Suprapubic skin (tissue), 4 donors: ENCODE measurements at places on chromosomes 6 and 20.

- no peak for DNase-seq
Observed at GRCh38 chr6:121510568-121511177, 75.2 kb downstream of the GJA1 start.

DNA sequence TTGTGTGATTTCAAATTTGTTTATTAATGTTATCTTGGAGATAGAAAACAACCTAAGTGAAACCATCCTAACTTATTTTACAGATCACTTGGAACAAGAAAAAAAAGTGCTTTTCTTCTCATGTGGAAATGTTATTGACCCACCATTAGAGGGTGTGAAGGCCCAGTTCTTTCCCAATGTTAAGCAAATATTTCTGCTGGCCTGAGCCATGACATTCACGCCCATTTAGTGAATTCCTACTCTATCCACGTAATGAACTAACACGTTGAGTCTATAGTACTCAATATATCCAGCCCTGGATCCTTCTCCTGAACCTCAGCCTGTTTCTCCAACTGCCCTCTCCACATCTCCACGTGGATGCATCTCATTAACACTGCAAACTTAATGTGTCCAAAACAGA is 180.6 kb upstream of the ZFP64 start:
- DNase-seq, result no peak

DNA sequence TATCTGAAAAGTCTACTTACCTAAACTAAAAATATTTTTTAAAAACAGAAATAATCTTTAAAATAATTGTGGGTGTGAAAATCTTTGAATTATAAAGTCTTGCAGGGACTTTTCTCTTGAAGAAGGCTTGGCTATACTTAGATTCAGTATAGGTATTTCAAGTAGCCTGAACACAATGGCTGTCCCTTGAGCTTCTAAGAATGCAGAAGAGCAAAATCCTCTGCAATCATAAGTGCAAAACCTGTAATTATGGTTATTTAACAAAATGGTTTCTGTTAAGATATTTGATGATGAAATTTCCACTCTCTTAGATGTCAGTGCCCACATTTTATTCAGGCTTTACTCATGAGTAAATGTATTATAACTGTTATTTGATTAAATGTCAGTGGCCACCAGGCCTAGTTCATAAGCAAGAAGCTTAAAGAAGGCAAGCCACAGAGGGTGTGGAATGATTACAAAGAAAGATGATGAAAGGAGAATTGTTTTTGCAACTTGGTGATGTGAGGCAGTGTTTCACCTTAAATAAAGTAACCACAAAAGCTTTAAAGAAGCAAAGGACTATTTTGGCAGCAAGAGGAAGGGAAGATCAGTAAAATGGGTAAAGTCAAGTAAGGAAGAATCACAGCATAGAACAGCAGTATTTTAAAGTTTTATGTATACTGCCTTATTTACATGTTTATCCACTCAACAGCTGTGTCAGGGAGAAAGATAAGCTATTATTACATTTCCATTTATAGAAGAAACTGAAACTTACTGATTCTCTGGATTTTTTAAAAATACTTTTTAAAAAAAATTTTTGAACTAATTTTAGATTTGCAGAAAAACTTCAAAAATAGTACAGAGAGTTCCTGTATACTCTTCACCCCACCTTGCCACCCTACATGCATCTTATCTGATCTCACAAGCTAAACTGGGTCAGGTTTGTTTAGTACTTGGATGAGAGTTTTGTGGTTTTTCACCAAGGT is 351.2 kb upstream of the RUNX2 start:
- no peak for DNase-seq

GRCh38 chr20:18986146-18986830 is 172.7 kb downstream of the SCP2D1 start:
- DNase-seq, result no peak

- no peak for DNase-seq
Observed at GRCh38 chr6:33699739-33700138, 11.8 kb downstream of the UQCC2 start.

- DNase-seq, result no peak
Observed at GRCh38 chr6:101878554-101879276, 485.2 kb downstream of the GRIK2 start.

DNA sequence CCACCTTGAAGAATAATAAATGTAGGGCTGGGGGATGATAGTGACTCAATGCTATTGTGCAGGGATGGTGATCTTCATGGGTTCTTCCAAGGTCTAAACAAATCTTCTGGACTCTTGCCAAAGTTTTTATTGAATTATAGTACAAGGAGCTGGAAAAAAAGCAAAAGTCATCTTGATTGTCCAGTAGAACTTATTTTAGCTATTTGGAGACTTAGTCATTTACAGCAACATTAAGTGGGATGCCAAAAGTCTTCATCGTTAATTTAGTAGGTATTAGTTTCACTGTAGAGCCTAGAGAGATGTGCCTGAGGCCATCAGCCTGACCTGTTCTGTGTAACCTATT is 212.9 kb upstream of the TBX18 start:
- no peak for DNase-seq

GRCh38 chr20:53652859-53653517 is 59.3 kb upstream of the ZNF217 start:
- DNase-seq, result no peak

DNA sequence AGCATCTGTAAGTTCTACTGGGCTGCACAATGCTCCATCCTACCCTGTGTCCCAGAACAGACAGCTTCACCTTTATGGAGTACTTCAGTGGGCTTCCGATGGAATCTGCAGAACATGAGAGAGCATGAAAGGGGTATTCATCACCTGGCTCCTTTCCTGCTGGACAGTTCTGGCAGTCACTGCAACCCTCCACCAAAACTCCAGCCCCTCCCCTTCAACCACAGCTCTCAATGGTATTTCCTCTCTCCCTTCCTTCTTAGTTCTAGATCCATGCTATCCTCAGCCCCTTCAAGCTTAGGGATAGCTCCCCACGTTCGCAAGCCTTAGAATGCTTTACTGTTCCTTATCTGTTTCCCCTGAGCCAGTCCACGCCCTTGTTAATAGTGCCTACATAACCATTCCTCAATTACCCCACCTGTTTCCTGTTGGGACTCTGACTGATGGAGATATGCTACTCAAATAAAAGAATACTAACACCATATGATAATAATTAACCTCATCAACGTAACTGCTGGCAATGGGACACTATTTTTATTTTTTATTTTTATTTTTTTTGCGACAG is 26.8 kb downstream of the TRAM2 start:
- DNase-seq, result no peak

DNA sequence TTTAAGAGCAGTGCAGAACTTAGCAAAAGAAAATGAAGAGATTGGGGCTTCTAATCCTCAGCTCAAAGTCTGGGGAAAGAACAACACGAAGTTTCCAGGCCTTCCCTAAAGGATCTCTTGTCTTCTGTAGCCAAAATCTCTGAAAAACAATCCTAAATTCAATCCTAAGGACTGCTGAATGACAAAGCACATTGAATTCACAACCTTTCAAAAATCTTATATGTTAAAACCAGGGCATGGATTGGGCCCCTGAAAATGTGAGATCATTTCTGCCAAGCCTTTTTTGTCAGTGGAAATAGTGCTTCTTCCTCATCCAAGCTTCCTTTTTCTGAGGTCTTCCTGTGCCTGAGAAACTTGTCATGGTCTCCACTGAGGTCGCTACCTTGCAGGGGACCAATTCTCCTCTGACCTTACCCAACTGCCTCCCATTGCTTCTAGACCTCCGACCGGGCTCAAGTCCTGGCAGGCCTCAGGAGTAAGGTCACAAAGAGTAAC is 126.2 kb upstream of the ARID1B start:
- no peak for DNase-seq

- DNase-seq, result peak; percentile 30
Observed at GRCh38 chr6:41042226-41043055, at the start of gene TSPO2. TSPO2 (plus strand) TSS chr6:41042467; CDS start chr6:41042986, 519 bp downstream.

DNA sequence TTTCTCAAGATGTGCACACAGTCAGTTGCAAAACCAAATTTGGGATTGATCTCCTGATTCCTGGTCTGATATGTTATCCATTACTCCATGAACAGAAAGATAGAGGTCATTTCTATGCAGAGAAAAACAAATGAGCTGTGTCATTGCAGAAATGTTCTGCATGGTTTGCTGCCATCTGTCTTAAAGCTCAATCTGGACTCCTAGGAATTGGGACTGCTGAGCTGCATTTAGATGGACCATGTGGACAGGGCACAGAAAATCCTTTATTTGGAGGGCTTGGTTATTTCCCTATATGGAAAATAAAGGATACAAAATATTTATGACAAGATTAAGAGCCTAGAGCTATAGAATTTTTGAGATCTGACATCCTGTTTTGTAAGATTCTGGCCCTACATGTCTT is 91.3 kb downstream of the ADGRB3 start:
- DNase-seq, result no peak

GRCh38 chr6:62285612-62286469 is at the start of gene KHDRBS2:
KHDRBS2 (minus strand) TSS chr6:62286225.
- peak; percentile 64 for DNase-seq

- DNase-seq, result no peak
Observed at GRCh38 chr6:162271922-162272321, 455.6 kb downstream of the PRKN start.

- DNase-seq, result no peak
Observed at GRCh38 chr6:133062077-133062476, 179.1 kb upstream of the EYA4 start.

GRCh38 chr6:1436334-1437306 is 47.2 kb downstream of the FOXF2 start:
- DNase-seq, result no peak

DNA sequence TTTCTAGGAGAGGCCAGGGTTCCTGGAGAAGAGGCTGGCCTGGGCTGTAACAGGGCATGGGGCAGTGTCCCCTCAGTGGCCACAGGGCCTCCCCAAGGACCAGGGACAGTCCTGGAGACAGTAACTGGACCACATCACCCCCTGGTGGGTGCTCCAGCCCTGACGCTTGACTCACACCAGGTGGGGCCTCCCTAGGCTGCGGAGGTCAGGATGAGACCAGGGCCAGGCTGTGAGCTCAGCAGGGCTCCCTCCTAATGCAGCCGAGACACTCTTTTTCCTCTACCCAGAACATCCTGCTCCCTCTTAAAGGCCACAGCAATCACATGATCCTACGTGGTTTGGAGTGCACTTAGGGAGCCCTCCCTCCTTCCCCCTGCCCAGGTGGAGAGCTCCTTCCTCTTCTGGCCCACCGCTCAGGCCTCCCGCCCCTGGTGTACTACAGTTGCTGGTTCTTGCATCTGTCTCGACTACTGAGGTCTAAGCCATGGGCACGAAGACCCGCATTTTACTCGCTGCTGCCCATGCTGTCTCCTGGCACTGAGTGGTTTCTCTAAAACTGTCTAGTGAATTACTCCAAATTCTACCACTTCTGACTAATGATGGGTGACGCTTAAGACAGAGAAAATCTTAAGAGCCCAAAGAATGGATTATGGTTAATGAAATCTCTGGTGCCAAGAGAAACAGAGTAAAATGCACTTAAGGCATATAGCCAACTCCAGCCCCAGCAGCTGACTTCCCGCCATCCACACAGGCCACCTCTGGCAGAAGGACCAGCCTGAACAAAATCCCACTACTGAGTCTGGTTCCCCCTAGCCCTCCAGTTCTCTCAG is 166.1 kb upstream of the CST7 start:
- peak; percentile 52 for DNase-seq

GRCh38 chr6:149852180-149852579 is 12.0 kb downstream of the LRP11 start:
- DNase-seq, result no peak

GRCh38 chr6:53956068-53956711 is 155.1 kb upstream of the MLIP start:
- peak; percentile 60 for DNase-seq

GRCh38 chr6:41088451-41088850 is 15.7 kb downstream of the NFYA start:
- no peak for DNase-seq

GRCh38 chr20:9919271-9920014 is 80.6 kb upstream of the PAK5 start:
- DNase-seq, result no peak

DNA sequence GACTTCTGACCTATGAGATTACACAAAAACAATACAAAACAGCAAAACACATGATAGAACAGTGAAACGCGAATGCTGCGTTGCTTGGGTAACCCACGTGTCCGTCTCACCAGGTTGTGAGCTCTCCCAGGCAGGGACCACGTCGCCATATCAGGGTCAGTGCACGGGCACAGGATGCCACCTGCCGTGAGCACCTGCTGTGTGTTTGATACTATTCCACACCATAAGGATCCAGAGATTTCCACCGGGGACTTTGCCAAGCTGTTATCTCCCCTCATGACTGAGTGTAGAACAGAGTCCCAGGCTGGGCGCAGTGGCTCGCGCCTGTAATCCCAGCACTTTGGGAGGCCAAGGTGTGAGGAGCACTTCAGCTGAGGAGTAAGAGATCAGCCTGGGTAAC is 288.0 kb downstream of the BMP7 start:
- DNase-seq, result no peak

DNA sequence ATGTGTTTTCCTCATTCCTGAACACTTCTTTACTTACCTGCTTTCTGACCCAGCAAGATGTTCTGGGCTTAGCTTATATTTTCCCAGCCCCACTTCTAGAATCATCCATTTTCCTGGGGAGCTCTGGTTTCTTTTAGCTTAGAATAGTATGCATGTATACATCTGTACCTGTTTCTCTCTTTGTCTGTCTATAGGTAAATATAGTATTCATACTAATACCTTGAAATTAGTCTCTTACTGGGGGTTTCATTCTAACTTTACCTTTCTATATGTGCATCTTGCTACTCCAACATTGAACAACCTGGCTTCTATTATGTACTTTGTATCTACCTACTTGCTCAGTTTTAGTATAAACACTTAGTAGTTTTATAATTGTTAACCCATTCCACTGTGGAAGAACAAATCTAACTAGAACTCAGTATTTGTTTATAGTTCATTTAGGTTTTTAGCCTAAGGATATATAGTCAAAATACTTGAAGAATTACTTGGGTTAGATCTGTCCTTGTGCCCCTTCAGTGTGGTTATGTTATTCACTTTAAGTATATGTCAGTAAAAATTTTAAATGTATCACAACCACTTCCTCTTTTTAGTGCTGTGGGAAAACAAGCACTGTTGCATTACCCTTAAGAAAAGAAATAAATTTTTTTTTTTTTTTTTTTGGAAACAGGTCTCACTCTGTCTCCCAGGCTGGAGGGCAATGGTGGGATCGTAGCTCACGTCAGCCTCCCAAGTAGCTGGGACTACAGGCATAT is 54.0 kb downstream of the ASXL1 start:
- no peak for DNase-seq

DNA sequence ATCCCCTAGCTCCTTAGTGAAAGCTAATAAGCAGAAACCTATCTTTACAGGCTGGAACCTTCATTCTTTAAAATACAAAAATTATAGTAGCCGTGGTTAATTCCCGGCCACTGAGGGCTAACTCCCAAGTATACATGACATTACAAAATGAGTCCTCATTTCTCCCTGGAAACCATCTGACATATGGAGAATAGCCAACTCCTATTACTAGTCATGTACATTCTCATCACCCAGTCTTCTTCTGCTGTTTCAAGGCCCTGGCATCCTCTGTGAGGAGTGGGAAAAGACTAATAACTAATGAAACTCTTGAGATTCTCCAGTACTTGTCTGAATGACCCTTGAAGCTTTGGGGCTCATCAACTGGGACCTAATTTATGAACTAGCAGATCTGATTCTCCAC is 30.2 kb downstream of the CSNK2A1 start:
- no peak for DNase-seq
